ENCODE measurements at places on chromosomes 1 and 21.

DNA sequence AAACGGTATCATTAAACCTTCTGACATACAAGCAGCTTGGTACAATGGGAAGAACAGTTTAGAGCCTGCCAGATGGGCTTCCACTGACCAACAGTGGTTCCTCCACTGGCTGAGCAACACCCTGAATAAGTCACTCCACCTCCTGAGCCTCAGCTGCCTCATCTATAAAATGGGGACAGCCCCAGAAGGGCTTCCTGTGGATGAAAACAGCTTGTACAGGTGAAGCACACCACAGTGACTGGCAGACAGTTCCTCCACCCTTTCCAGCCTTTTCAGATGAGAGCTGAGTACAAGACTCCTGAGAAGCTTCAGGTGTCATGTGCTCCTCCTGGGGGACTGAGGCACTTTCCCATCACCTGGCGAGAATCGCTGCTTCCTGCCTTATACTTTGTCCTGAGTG lies 2.1 kb downstream of the CAPZB start:
- DNase-seq, result peak; percentile 49

DNA sequence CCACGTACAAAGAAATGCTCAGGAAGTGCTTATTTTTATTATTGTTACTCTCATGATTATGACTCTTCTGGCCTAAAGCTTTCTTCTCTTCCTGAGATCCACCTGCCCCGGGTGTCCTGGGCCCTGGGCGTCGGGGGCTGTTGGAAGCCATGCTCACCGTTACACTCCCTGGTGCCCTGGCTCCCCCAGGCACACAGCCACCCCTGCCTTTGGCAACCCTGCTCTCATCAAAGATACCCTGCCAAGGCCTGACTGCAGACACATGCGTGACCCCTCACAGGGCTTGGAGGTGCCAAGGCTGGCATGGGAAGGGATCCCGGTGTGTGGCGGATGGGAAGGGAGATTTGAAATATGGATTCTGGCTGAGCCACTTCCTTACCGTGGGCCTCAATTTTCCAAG lies 3.3 kb upstream of the KISS1 start:
- DNase-seq, result no peak

- no peak for DNase-seq
Measured at GRCh38 chr1:228410015-228410414, 3.4 kb upstream of the TRIM11 start.

DNA sequence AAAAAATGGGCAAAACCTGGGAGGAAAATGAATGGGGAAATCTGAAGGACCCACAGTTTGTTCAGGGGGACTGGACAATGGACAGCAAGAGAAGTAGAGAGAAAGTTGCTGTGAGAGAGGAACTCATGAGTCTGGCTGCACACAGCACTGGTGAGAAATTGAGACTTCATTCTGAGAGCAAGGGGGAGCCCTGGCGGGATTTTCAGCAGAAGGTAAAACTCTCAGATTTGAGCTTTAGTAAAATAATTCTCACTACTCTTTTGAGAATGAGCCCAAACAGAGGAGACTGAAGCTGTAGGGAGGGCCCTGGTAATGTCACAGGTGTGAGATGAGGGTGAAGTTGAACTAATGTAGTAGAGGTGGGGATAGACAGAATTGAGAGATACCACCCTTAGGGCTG lies 438.6 kb downstream of the OMA1 start:
- no peak for DNase-seq

- no peak for DNase-seq
Measured at GRCh38 chr1:210571356-210572284, 242.9 kb downstream of the HHAT start.

DNA sequence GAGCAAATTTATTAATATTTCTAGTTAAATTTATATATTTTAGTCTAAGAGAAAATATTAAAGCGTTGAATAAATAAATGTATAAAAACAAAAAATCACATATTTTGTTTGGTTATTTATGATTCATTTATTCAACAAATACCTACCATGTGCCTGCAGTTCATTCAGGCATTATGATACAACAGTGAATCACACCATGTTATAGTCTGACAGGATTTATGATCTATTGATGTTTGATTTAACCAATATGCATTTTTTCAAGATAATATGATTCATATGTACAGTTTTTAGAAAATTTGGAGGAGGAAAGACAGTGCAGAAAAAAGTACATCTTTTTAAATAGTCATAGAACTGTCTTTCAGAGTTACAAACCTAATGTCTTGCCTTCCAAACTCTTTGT lies 7.4 kb upstream of the TRIM58 start:
- DNase-seq, result no peak

GRCh38 chr21:43708745-43709381 lies 10.1 kb upstream of the PDXK start:
- DNase-seq, result no peak

DNA sequence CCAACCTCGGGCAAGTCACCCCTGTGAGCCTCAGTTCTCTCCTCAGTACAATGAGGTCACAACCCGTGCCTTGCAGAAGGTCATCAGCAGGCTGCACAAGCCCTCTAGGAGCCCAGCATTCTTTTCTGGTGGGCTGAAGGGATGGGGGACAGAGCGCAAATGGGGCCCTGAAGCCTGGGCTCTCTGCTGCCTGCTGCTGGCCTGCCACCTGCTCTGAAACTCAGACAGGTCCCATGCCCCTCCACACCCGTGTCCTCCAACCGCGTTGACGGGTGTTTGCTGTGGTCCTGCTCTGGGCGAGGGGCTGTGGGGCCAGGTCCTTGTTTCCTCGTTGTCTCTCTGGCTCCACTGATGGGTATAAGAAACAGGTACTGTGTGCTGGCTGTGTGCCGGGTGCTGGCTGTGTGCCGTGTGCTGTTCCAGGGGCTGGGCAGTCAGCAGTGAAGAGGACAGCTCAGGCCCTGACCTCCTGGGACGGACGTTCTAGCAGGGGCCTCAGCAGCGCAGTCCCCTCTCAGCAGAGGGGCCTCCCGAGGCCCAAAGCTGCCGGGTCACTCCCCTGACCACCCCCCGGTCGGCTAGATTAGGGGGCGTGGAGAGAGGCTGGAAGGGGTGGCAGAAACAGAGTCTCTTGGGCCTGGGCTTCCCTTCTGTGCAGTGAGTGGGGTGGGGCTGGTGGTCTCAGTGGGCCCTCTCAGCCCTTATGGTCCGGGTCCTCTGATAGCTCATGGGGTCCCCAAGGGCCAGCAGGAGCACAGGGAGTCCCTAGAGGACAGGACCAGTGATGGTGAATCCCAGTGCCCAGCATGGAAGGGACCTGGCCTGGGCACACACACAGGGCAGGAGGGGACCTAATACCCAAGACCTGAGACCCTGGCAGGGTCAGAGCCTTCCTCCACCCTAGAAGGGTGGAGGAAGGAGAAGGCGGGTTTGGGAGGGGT lies 42.1 kb downstream of the DMRTB1 start:
- DNase-seq, result no peak

- no peak for DNase-seq
Measured at GRCh38 chr1:93967306-93967705, 58.1 kb upstream of the GCLM start.

DNA sequence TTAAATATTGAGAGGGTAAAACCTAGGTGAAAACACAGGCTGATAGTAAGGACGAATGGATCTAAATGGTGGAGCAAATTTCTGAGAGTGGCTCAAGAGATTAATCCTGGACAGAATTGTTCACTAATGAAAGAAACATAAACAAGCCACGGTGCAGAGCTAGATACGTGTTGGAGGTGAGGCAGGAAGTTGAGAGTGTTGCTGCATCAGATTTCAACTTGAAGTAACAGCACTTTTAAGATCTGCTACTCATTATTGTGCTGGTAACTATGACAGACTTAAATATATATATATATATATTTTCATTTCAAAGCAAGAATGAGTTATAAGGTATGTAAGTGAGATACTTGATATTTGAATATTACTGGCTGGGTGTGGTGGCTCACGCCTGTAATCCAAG lies 64.9 kb downstream of the PTGS2 start:
- no peak for DNase-seq

DNA sequence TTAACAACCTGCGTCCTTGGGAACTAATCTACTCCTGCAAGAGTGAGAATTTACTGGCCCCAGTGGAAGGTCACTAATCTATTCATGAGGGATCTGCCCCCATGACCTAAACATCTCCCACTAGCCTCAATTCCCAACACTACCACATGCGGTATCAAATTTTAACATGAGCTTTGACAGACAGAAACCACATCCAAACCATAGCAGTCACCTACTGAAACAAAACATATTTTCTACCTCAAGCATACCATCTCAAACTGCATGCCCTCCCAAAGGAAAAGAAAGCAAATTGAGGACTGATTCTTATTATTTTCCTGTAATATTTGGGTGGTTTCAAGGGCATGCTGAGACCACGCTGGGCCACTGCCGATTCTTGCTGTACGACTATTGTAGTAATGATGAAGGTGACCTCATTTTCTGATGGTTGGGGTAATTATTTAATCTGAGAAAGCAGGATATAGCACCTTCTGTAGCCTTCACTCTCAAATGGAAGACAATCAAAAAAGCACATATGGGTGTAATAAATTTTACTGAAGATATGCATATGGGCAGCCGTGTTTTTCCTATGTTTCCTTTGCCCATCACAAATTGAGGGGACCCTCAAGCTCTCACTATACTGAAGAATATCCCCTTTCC lies 13.2 kb upstream of the GBP5 start:
- DNase-seq, result no peak

- DNase-seq, result no peak
Measured at GRCh38 chr21:18764720-18765119, 361.1 kb upstream of the TMPRSS15 start.

DNA sequence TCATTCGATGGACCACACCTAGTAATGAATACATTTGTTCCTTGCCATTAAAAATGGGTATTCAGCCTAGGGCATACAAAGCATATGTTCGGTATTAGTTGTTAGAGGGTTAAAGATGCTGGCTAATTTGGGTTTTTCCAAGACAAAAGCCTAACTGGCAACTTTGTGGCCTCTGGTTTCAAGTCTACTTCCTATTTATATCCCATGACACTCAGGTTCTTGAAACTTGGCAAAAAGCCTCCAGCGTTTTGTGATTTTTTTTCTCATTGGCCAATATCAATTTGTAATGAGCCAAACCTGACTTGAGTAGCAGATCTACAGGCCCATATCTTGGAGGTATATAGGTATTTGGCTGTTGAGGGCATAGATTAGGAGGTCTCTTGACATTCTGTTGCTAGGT lies 75.3 kb downstream of the C1orf21 start:
- DNase-seq, result no peak

DNA sequence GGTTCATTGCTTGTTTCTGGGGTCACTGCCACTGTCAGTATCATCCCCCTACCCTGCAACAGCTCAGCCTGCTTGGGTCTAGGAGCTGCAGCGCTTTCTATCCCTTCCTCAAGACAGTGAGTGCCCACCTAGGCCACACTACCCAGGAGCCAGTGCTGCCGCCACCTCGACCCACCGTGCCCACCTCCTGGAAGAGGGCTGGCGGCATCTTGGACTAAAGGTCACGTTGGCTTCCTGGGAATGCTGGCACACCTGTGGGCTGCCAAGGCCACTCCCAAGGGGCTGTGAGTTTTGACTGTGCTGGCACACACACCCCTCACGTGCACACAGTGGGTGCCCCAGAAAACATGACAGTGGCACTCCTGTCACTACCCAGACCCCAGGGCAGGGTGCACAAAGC lies 22.1 kb downstream of the CRYAA start:
- DNase-seq, result no peak

- no peak for DNase-seq
Measured at GRCh38 chr1:109649491-109649914, 6.4 kb upstream of the GSTM4 start.
